CD4-positive, alpha-beta T cell treated with Interleukin-17A for 1 hour (primary cell): ENCODE measurements at places on chromosomes 2 and 18.

GRCh38 chr2:25187729-25188350, 19.5 kb upstream of the POMC start:
- DNase-seq: no peak

- no peak for DNase-seq
Observed at GRCh38 chr2:43424262-43425207, 171.3 kb downstream of the THADA start.

DNA sequence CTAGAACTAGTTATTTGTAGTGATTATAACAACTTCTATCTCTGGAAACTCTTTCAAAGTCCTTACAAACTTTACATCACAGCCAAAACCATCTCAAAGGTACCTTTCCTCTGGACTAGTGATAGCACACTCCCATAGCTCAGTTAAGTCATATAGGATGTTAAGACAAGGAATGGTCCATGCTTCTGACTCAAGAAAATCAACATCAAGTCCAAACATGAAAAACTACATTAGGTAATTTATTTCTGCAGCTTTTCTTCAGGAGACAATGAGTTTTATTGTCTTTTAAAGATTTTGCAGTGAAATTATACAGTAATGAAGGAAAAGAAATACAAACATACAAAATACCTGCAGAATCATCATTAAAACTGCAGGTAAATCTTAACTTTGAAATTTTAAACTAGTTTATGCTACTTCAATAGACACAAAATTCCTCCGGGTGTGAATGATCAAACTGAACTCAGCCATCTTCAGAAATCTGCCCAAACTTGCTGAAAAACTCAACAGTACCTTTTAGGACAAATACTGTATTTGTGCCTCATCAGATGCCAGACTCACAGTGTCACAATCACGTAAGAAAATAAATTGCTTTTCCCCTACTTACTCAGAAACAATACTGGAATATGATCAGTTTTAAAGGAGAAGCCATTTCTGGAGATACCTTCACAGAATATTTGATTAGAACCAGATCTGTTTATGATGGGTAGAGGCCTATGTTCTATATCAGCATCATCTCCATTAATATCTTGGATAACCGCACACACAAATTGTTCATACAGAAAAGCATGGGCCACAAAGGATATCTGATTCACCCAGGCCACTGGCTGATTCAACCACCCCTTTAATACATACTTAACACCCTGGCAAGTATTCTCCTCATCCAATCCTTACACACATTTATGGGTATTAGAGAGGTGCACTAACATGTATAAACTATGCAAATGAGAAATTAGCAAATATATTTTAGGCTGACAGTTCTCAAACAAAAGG, 2.6 kb downstream of the TMEM131 start:
- no peak for DNase-seq

DNA sequence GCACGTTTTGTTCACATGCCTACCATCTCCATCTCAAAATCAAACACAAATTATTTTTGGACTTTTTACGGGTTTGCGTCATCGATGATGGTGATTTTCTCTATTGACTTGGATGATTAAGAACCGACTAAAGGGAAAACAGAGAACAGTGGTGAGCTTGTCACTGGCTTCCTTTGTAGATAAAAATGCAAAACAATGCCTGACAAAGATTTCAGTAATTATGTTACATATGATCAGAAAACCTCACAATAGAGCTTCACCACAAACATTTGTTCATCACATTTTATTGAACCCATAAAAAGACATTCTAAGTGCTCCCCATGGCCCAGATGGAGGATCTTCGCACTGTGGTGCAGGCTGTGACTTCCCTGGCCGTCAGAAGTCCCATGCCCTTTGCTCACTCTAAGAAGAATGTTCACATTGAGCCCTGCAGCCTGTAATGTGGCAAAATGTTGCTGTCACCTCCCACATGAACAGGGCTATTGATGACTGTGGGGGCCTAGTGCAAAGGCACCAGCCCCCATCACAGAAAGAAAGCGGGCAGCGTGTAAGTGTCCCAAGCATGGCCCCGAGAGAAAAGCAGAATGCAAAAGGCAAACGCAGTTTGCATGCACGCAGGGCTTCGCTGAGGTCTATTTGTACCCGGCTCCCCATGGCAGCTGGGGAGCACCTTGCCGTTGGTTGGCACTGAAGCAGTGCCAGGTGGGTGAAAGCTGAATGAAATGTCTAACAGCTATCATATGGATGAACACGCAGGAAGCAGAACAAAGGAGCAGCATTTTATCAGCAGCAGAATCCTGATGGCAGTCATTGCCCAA, 60.6 kb downstream of the BCL2 start:
- no peak for DNase-seq

DNA sequence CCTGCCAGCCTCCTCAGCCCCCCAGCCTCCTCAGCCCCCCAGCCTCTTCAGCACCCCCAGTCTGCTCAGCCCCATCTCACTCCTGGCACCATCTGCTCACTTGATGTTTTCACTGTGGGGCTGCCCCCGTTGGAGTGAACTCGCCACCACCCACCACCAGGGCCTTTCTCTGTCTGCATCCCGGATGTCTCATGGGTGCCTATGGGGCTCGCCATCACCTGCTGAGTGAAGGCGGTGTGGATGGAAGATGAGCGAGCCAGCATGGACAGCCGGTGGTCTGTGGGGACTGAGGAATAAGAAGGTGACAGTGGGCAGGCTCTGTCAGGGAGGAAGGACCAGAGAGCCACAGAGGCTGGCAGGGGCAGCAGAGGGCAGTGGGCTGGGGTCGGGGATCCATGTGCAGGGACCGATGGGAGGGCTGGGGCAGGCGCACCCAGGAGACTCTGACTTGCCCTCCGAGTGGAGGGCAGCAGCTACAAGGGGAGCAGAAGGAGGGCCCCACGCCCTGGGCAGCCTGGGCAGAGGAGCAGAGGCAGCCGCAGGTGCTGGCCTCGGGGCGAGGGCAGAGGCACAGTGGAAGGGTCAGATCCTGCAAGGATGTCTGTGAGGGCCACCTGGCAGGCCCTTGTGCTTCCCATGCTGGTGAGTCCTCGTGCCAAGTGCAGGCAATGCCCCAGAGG, 74.7 kb upstream of the ODC1 start:
- no peak for DNase-seq

DNA sequence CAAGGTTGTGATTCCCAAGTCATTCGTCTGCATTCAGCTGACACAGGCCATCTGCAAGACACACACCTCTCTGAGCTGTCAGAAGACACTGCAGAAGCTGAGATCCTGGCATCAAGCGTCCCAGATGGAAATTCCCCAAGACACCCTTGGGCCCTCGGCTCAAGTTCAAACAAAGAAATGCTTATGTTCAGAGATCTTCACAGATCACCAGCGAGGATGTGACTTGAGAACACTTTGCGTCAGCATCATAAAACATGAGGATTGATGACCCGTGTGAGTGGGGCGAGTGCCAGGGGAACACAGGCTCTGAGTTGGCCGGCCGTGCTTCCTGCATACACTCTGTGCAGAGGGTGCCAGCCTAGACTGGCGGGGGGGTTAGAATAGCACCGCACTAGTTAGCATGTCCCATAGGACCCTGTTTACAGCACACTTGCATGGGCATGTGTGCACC, 36.8 kb downstream of the KCNIP3 start:
- DNase-seq: no peak

DNA sequence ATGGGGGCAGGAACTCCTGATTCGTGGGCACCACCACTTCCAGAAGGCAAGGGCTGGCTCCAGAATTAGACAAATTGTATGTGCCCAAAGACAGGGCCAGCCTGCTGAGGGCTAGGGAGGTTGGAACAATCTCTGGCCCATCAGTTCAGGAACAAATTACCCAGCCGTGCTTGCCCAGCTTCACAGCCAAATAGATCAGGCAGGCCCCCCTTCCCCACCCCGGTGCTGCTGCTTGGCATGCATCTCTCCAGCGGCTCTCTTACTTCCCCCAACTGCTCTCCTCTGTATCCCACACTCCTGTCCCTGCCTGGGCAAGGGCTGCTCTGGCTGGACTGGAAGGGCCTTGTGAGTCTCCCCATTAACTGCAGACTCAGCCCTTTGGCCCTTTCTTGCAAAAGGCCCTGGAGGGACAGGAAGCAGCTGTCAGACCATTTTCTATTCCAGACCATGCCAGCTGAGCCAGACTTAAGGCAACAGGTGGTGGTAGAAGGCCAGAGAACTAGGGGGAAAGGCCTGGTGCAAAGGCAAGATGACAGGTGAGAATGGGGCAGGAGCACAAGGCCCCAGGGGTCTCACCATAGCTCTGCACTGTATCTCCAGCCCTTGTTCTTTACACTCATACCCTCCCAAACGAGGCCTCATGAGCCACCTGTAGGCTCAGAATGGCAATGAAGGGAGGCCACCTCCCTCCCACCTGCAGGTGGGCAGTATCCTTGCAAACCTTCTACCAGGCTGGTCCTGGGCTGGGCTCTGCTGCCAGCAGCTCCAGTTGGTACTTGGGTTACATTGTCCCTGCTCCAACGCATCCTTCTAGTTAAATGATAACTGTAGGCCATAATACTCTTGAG, 30.7 kb upstream of the ACAA2 start:
- no peak for DNase-seq

- no peak for DNase-seq
Observed at GRCh38 chr2:219769090-219769910, 141.9 kb downstream of the SLC4A3 start.

DNA sequence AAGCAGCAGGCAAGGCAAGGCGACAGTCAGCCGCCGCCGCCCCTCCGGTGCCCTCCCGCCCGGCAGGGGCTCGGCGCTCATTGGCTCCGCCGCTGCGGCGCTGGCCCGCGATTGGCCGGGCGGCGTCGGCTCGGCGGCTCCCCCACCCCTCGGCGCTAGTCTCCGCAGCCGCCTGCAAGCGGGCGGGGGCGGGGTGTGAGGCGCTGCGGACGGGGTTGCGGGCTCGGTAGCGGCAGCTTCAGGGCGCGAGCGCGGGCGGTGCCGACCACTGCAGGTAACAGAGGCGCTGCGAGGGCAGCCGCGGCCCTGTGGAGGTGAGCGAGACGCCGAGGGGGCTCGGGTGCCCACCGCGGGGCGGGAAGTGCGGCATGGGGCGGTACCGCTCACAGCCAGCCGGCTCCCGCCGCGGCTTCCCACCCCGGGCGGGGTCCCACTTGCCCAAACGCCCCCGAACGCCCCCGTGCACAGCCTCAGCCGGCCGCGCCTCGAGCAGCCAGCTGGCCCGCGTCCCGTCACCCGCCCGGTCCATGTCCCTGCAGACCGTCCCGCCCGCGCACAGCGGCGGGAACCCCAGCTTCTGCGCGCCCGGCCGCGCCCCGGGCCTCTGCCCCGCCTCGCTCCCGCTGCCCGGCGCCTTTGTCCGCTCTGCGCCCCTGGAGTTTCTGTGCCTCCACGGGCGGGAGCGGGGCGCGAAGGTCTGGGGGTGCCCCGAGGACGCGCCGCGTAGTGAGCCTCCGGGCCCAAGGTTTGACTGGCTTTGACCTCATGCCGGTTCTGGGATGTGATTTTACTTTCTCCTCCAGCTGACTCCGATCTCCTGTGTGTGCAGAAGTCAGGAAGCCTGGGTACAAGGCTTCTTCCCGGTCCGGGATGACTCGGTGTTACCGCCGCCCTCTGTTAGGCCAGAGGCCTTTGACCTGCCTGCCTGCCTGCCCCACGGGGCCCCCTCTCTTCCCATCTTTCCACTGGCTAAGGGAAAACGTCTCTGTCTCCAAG, at the start of gene SANBR:
Gene SANBR (plus strand): TSS at position 158 of the 996 bp plus-strand sequence. CDS start 4,480 bp downstream, outside the sequence.
- DNase-seq: peak; percentile 84

GRCh38 chr2:211802666-211803065, 735.9 kb downstream of the ERBB4 start:
- no peak for DNase-seq

DNA sequence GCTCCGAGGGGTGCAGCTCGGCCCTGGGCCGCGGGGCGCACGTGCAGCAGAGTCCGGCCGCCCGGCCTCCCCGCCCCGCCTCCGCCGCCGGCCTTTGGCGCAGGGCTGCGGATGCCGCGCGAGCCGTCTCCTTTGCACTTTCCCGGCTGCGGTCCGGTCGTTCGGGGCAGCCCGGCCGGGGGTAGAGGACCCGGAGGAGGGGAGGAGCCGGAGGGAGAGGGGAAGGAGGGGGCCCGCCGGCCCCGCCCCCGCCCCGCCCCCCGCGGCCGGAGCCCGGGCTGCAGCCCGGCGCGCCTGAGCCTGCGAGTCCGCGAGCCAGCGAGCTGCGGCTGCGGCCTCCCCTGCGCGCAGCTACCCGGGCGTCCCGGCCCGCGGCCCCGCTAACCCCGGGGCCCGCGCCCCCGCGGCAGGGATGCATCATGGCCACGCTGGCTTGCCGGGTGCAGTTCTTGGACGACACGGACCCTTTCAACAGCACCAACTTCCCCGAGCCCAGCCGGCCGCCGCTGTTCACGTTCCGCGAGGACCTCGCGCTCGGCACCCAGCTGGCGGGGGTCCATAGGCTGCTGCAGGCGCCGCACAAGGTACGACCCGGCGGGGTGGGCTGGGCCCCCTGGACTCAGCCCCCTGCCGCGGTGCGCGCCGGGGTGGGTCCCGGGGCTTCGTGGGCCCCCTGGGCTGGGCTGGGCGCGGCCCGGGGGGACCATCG, at the start of gene FHOD3:
Gene FHOD3 (plus strand): TSS at position 297 of the 709 bp plus-strand sequence. CDS start 123 bp downstream, at position 420.
- no peak for DNase-seq

DNA sequence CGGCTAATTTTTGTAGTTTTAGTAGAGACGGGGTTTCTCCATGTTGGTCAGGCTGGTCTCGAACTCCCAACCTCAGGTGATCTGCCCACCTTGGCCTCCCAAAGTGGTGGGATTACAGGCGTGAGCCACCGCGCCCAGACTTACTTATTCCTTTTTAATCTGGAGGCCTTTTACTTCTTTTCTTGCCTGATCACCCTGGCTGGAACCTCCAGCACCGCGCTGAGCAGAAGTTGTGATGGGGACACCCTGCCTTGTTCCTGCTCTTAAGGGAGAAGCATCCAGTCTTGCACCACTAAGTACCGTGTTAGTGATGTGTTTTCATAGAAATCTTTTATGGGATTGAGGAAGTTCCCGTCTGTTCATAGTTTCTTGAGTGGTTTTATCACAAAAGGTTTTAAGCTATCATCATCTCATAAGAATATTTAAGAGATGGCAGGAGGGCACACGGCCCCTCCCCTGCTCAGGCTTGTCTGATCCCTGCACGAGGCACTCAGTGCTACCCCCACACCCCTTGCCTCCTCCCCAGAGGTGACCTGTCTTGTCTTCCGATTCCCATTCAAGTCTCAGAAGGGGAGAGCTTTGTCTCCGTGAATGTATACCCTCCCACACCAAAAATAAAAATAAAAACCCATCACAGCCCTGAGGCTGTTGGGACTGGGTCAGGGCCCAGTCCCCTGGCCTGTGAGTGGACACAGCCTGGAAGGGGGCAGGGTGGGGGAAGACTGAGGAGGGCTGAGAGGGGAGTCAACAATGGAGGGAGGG, 65.3 kb upstream of the SMAD7 start:
- no peak for DNase-seq

GRCh38 chr2:143513081-143513480, 383.9 kb downstream of the ARHGAP15 start:
- DNase-seq: no peak

DNA sequence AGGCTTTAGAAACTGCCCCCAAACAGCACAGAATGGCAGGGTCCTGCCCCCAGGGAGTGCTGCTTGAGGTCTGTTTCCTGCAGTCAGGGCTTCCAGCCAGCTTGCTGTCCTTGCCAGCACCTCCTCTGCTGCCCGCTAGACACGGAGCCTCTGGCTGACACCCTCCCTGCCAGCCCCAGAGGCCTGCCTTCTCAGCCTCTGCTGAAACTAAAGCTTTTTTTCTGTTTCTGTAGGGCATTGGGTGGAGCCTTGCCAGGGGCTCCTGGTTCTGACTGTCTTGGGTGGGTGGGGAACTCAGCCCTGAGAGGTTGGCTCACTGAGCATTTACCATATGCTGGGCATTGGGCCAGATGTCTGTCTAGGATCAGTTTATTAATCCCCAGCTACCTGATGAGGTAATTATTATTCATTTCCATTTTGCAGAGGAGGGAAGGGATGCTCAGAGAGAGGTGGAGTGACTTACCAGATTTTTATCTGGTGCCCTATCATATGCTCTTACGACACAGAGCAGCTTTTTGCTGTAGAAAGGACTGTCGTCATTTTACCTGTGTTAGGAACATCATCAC, 35.4 kb downstream of the INPP4A start:
- DNase-seq: peak; percentile 43
